Lung (tissue), 17 donors: ENCODE measurements at places on chromosomes 12 and 14. TPM values are rescaled to one million over a fixed set of nuclear protein-coding genes. Genes with fewer than 3 reads are reported as not detected.

JDP2 gene
- 88.9 TPM for polyA plus RNA-seq

OVCH1 gene
- 0.17 TPM for polyA plus RNA-seq

RFX4 gene
- polyA plus RNA-seq = not detected

FOXM1 gene
- 3.1 TPM for polyA plus RNA-seq

SNX6 gene
- 53.3 TPM for polyA plus RNA-seq

CCDC175 gene
- polyA plus RNA-seq = 0.06 TPM

CCDC77 gene
- 4.5 TPM for polyA plus RNA-seq

KRT72 gene
- 0.14 TPM for polyA plus RNA-seq

KLHL33 gene
- polyA plus RNA-seq = 0.08 TPM
